AG09309 (cell line): ENCODE measurements at places on chromosomes 4 and X.

GRCh38 chr4:102537269-102537668, 36.1 kb downstream of the NFKB1 start:
- no peak for DNase-seq

DNA sequence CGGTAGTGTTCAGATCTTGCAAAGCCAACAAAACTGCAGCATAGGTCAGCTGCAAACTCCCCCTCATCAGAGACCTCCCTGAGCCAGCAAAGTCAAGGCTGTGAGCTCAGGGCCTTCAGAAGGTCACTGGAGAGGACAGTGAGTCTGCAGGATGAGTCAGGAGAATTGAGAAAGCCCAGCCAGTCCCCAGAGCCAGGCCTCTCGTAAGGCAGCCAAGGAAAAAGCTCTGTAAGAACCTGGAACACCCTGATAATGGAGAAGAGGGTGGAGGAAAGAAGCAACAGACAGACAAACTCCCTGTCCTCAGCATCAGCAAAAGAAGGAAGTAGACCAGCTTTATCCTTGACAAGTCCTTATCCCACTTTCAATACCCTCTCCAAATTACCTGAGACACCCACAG, 33.0 kb downstream of the GRIA3 start:
- DNase-seq = peak; percentile 23

DNA sequence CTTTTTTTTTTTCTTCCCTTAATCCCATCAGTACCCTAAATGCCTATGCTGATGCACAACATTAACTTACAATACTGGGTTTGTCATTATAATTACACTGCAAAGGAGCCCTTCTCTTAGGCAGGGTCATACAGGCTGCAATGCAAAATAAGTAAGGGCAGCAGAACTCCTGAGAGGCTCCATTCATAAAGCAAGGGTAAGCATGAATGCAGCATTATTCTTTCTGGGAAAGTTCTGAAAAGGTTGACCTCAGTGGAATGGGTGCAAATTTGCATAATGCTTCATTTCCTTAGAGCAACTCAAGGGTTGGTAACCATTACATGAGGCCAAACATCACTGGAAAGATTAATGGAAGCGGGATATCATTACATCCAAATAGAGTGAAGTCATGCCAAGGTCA, 789.2 kb downstream of the KLHL13 start:
- no peak for DNase-seq

- no peak for DNase-seq
Measured at GRCh38 chr4:153440475-153440874, 25.7 kb upstream of the TMEM131L start.

DNA sequence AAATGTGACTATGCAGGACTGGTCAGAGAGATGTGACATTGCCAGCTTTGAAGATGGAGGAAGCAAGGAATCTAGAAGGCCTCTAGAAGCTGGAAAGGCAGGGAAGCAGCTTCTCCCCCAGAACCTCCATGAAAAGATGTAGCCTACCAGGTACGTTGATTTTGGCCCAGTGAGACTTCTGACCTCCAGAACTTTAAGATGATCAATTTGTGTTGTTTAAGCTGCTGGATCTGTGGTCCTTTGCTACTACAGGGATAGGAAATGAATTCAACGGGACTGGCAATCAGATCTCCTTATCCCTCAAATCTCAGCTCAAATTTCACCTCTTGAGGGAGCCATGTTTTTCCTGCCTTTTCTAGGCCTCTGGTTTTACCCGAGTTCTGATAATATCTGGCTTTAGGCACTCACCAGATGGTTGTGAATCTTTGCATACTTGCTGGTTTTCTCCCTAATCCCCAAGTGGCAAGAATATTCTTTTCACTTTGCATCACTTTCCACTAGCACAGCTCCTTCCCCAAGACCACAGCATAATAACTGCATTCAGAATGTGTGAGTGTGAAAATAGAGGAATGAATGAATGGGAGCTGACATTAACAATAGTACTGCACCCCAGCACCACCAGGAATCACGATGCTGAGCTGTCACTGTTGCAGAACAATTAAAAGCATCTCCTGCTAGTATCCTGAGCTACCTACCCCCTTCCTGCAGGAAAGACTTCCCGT, 25.5 kb upstream of the TMSB4X start:
- peak; percentile 51 for DNase-seq

DNA sequence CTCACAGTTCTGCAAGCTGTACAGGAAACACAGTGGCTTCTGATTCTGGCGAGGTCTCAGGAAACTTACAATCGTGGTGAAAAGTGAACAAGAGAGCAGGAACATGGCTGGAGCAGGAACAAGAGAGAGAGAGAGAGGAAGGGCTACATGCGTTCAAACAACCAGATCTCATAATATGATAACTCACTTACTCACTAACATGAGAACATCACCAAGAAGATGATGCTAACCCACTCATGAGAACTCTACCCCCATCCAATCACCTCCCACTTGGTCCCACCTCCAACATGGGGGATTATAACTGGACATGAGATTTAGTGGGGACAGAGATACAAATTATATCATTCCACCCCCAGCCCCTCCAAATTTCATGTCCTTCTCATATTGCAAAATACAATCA, 9.8 kb upstream of the TLR1 start:
- DNase-seq = no peak

DNA sequence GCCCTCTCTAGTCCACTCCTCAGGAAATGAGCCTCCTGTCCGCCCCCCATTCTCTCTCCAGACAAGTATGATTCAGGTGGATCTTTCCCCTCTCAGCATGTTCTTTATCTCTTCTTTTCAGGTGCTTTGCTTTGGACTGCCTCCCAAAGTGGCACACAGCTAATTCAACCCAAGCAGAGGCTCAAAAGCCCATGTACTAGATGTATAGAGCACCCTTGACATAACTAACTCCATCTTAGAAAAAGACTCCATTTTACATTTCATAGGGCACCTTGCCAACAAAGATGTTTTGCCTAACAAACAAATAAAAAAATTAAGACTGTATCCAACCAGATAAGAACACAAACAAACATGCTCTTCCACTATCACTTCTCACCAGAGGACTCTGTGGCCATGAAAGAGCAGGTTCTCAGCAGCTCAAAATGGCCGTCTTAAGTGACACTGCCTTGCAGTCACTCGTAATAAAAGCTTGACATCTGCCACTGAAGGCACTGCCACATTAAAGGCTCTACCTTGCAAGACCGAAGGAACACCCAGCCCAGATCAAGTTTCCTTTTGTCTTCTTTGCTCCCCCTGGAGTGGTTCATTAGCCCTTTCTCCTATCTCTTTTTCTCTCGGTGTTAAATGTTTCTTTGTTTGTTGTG, 84.9 kb upstream of the TAB3 start:
- DNase-seq = no peak

- DNase-seq = peak; percentile 59
Measured at GRCh38 chrX:115616943-115617563, 56.1 kb downstream of the PLS3 start.

DNA sequence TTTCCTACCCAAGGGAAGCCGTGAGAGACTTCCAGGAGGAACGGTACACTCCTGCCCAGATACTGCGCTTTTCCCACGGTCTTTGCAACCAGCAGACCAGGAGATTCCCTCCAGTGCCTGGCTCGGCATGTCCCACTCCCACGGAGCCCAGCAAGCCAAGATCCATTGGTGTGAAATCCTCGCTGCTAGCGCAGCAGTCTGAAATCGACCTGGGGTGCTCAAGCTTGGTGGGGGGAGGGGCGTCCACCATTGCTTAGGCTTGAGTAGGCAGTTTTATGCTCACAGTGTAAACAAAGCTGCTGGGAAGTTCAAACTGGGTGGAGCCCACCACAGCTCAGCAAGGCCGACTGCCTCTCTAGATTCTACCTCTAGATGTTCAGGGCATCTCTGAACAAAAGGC, 284.8 kb upstream of the FGF13 start:
- no peak for DNase-seq
